ENCODE measurements at places on chromosomes 4 and X. TPM values are rescaled to one million over a fixed set of nuclear protein-coding genes. Genes with fewer than 3 reads are reported as not detected.

The FAM53A gene
- total RNA-seq: 7.0 TPM

The CXCL6 gene
- 0.33 TPM for total RNA-seq

The RHOH gene
- total RNA-seq: 1.2 TPM

The CFAP99 gene
- 0.33 TPM for total RNA-seq

The DMP1 gene
- not detected for total RNA-seq

The MAML3 gene
- 7.7 TPM for total RNA-seq

The XAGE1A gene
- total RNA-seq: not detected

The CYSLTR1 gene
- total RNA-seq: not detected

The CSAG1 gene
- total RNA-seq: not detected

The FHIP1A gene
- total RNA-seq: 0.39 TPM
